ENCODE measurements at places on chromosomes 7 and 10.

DNA sequence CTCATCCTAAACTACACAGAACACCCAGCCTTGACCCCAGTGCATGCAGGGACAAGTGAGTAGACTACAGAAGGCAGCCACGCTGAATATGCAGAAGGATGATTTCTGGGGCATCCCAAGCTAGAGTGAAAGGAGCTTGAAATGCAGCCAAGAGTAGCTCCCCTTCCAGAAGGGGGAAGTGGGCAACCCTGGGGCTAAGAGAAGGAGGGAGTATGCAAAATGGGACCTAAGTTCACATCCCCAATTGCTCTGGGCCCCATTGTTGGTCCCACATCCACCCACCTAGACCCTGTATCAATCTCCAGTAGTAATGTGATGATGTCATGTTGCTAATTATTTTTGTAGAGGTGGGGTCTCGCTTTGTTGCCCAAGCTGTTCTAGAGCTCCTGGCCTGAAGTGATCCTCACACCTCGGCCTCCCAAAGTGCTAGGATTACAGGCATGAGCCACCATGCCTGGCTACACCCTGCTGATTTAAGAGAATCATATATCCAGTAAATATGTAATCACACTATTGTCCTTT lies 5.6 kb upstream of the PSTK start:
- no peak for DNase-seq

DNA sequence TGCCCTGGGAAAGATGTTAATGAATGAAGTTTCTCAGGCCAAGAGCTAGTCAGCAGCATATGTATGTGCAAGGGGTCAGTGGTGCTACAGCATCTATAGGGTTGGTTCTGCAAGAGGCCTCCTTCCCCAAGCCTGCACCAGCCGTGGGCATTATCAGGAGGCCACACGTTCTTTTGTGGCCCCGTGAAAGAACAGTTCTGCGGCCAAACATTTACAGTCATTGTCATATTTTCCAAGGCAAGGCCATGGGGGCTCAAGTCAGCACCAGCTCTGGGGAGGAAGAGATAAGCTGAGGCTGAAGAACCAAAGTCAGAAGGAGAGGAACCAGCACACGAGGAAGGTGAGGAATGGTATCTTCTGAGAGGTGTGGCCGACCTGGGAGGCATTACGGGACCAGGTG lies 54.4 kb upstream of the TMEM72 start:
- no peak for DNase-seq

GRCh38 chr7:36506820-36507219 lies 117.2 kb downstream of the ANLN start:
- no peak for DNase-seq

- peak; percentile 57 for DNase-seq
Observed at GRCh38 chr10:103193107-103193819, at the start of gene NT5C2. TSS of gene NT5C2 (minus strand) at chr10:103193272. CDS start at chr10:103174958, 18,314 bp downstream.

- DNase-seq, result no peak
Observed at GRCh38 chr10:28179006-28179742, 123.7 kb downstream of the MPP7 start.

DNA sequence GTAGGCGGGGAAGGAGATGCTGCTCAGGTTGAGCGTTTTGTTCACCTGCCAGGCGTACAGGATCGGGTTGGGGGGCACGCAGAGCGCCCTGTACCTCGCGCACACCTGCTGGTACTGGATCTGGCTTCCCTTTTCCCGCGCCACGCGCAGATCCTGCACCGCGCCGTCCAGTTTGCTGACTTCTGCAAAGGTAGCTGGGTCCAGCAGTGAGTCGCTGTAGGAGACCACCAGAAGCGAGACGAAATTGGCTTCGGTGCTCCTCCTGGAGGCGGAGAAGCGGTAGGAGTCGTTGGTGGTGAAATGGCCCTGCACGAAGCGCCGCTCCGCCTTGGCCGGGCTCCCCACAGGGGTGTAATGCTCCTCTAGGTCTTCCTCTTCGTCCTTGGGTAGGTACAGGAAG lies 90.7 kb upstream of the RAB18 start:
- DNase-seq, result no peak

DNA sequence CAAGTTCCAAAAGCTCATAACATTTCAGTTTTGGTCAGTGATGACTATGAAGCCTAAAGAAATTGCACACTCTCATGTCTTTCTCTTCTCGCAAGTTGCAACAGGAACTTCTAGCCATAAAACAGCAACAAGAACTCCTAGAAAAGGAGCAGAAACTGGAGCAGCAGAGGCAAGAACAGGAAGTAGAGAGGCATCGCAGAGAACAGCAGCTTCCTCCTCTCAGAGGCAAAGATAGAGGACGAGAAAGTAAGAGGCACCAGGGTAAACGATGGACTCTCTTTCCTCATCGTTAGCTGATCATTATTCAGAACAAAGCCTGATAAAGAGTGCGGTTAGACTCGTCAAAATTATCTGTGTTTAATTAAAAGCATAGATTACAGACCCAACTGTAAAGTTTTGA lies 94.7 kb downstream of the HDAC9 start:
- DNase-seq, result no peak

GRCh38 chr10:12945690-12946359 lies 55.7 kb downstream of the CCDC3 start:
- DNase-seq, result no peak

DNA sequence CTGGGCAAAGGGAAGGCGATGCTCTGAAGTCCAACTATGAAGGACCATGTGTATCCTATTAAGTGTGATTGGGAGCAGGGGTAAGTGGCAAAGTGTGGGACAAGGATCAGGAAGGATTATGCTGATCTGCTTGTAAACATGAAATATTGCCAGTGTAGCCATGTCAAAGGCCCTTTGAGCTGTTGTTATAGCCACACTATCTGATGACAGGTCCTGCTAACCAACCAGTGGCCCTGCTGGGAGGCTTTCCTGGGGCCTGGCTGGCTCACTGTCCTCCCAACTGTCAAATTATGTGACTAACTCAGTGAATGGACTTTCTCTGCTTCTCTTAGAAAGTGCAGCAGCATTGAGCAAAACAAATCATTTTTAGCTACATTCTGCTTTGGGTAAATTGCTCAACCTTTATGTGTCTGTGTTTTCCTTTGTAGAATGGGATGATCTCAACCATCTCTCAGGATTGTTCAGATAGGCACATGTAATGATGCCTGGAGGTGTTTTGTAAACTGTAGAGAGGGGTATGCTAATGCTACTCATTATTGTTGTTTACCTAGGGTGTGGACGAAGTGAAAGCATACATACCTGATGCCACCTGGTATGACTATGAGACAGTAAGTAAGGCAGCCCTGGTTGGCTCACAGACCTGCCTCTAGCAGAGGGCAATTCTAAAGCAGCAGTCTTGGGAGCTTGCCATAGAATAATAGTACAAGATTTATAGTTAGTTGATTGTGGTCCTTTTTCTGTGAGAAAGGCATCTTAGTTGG lies 47.4 kb downstream of the MGAM2 start:
- no peak for DNase-seq

GRCh38 chr7:98826811-98827231 lies 43.0 kb downstream of the TMEM130 start:
- peak; percentile 95 for DNase-seq

DNA sequence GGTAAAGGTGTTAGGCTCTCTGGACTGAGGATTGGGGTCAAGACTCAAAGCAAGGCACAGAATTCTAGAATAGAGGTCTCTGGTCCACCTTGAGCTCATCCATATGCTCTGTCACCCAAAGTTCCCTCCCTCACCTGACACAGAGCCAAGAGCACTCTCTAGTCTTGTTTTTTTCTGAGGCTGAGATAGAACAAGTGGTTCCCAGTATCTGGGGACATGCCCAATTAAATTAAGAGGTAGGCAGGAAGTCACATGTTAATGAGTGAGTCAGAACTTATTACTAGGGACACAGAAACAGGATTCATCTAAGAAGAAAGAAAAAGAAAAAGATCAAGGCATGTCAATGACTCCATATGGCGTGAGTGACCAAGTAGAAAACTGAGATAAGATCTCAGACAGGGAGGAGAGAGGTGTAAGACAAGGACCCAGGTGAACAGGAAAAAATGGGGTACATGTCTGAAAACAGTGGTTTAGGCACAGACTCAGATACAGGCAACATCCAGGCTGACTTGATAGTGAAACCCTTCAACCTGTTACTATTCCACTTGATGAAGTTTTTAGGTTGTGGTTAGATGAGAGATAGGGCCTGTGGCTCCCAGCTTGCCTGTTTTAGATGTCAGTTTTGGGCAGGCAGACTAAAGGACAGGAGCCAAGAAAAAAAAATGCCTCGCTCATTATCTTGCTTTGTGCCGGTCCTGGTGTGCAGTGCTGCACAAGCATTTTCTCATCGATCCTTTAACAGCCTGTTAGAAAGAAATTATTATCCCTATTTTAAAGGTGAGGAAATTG lies 609.9 kb downstream of the CCSER2 start:
- DNase-seq, result no peak

GRCh38 chr7:95209788-95210187 lies 114.5 kb downstream of the PON1 start:
- no peak for DNase-seq

GRCh38 chr10:70508912-70509756 lies 30.6 kb downstream of the PALD1 start:
- DNase-seq, result no peak

GRCh38 chr10:119282446-119282845 lies 75.1 kb downstream of the GRK5 start:
- DNase-seq, result no peak

- DNase-seq, result no peak
Observed at GRCh38 chr10:71575934-71576801, 143.4 kb downstream of the C10orf105 start.

- no peak for DNase-seq
Observed at GRCh38 chr7:155555116-155555695, 8.8 kb upstream of the CNPY1 start.

- DNase-seq, result no peak
Observed at GRCh38 chr10:70350501-70350900, 31.9 kb downstream of the LRRC20 start.

- DNase-seq, result no peak
Observed at GRCh38 chr10:33336582-33337325, 2.3 kb upstream of the NRP1 start.

DNA sequence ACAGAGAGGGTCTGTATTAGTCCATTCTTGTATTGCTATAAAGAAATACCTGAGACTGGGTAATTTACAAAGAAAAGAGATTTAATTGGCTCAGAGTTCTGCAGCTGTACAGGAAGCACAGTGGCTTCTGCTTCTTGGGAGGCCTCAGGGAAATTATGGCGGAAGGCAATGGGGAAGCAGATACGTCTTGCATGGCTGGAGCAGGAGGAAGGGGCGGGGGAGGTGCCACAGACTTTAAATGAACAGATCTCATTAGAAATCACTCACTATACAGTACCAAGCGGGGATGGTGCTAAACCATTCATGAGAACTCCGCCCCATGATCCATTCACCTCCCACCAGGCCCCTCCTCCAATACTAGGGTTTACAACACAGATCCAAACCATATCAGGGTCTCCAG lies 3.7 kb upstream of the CALU start:
- DNase-seq, result no peak

DNA sequence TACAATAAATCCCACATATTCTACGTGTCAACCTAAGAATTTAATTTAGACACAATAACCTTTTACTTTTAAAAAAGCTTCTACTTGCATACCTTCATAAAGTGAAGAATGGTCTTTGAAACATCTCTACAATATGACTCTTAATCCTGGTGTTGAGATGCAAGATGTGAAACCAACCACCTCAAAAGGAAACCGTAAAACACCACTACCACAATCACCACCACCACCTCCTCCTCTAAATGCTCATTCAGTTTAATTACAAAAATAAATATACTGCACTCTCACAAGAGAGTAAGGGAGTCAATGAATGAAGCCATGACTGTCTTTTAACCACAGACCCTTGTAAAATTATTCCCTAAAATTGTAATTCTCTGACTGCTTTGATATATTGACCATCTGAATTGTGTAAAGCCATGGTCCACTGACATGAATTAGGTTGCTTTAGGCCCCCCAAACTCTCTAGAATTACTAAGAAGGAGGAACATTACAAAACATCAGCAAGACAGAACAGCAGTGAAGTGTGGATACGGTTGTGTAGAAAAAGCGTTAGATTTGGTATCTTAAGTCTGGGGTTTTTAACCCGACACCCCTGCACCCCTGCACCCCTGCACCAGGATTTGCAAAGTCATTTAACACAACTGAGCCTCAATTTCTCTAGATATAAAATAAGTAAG lies 171.4 kb downstream of the SFMBT2 start:
- DNase-seq, result no peak

- no peak for DNase-seq
Observed at GRCh38 chr10:97752956-97753355, 16.0 kb downstream of the ZFYVE27 start.

DNA sequence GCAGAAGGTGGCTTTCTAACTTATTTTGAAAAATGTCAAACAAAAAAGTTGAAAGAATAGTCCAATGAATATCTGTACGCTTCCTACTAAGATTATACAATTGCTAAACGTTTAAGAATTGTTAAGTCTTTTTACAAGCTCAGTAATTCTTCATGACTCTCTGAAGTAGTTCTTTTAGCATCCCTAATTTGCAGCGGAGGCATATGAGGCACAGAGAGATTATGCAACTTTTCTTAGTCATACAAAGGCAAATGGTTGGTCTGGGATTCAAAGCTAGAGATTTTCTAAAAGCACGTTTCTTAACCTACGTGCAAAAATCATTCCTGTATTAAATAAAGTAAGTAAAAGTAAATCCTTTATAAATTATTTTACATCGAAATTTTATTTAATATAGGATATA lies 254.2 kb downstream of the MAGI2 start:
- DNase-seq, result no peak

- no peak for DNase-seq
Observed at GRCh38 chr10:78685466-78686103, 383.2 kb upstream of the ZMIZ1 start.

DNA sequence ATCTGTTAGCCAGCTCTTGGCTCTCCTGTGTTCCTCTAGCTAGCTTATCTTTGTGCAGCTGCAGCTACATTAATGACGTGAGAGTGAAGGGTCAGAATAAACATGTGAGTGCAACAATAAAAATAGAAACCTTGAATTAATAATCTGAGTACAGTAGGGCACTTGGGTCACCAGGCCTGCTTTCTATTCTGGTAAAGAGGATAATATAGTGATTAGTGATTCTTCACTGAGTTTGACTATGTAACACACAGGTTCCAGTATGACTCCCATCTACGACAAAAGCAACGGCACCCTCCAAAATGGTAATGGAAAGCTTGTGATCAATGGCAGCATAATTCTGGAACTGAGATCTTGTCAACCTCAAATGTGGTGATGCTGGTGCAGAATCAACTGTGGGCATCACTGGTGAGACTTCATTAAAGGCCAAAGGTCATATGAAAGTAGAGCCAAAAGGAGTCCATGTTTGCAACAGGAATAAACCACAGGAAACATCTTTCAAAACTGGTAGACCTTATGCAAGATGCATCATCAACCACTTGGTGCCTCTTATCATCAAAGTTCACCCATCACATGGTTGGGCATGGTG lies 77.6 kb downstream of the NRBF2 start:
- DNase-seq, result no peak

DNA sequence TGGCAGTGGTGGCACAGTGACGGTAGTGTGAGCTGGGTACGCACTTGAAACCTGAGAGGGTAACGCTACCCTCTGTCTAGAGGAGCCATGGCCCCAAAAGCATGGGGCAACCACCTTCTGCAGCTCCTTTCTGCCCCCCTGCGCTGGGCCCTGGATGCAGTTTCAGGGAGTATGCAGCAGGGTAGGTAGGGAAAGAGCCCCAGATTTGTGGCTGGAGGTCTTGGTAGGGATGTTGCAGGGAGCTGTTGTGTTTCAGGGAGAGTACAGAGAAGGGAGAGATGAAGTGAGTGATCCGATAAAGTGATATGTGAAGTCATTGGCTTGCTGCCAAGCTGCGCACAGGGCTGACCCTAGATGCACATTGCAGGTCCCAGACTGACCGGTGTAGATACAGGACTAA lies 2.7 kb upstream of the PGAM2 start:
- no peak for DNase-seq

- DNase-seq, result no peak
Observed at GRCh38 chr7:35379481-35379880, 125.6 kb upstream of the TBX20 start.

GRCh38 chr7:98619450-98620321 lies 2.6 kb downstream of the NPTX2 start:
- DNase-seq, result no peak

Data from NCI-H2171 (cell line).